ENCODE measurements at places on chromosomes 2 and 18.

DNA sequence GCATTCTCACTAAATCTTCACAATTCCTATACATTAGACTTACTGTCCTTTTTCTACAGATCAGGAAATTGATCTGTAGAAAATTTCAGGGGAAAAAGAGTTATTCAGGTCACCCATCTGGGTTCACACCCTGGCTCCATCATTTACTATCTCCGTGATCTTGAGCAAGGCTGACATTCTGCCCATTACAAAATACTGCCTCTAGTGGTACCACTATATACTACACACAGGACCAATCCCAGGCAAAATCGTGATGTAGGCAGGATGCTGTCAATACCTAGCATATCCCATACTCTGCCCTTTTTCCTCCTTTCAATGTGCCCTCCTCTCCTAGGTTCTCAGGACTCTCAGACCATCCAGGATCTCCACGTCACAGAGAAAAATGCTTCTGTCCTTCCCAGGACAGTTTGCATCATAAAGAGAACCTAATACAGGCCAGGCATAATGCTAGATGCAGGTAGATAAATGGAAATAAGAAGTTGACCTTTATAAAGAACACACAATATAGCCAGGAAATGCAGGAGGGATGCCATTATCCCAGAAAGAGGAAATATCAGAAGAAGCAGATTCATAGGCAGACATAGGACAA lies 101.9 kb downstream of the CDH20 start:
- DNase-seq, result no peak

DNA sequence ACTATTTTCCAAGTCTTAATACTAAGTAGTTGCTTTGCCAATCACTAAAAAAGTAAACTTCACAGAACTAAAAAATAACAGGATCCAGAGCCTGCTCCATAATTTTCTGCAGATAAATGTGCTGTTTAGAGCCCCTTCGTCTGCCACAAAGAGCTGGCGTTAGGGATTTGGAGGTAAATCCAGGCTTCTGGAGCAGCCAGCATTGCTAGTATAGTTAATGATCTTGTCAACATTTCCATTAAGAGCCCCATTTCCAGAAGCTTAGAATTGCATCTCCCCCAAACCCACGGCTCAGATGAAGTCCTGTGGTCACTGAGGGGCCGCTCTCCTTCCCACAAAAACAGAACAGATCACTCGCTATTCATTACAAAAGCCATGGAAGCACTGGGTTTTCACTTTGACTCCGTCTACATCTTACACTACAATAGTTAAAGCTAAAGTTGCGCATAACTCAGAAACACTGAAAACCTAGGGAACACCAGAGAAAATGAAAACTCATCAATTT lies 41.9 kb downstream of the ZNF516 start:
- peak; percentile 31 for DNase-seq

GRCh38 chr18:906416-907114 lies 1.9 kb downstream of the ADCYAP1 start:
- DNase-seq, result no peak

DNA sequence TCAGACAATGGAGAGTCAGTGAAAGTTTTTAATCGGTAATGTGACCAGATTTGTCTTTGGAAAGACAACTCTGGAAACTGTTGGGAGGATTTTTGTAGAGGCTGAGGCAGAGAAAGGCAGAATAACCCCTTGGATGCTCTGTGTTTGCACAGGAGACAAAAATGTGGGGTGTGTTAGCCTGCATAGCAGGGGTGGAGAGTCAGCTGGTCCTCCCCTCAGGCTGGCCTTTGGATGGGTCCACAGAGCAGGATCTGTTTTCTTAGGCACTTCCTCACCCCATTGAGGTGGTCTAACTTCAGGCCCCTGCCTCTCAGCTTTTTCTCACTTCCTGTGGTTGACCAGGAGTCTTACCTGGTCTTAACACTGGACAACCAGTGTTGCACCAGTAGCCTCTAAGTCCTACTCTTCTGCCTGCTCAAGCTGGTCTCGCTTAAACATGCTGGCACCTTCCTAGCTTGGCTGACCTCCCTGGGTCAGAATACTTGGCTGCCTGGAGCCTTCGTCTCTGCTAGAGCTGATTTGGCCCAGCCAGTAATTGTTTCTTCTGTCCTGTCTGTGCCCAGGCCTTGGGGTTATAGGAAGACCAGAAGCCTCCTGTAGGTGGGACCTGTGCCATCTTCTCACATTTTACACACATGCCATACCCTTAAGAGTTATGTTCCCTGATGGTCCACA lies 259.8 kb upstream of the RASGRP3 start:
- no peak for DNase-seq

- no peak for DNase-seq
These were observed 50.2 kb downstream of the CABYR start for GRCh38 chr18:24189007-24189528.

GRCh38 chr18:35197296-35197695 lies 43.5 kb upstream of the ZNF397 start:
- peak; percentile 27 for DNase-seq

DNA sequence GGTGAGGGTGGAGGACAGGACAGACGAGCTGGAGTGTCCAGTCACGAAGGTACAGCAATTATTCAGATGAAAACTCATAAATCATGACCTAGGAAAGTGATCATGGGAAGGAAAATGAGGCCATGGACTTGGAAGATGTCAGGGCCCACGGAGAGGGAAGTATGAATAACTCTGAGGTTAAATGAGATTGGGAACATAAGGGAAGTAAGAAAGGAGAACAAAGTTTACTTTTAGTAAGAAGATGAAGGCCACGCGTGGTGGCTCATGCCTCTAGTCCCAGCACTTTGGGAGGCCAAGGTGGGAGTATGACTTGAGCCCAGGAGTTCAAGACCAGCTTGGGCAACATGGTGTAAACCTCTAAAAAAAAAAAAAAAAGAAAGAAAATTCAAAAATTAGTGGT lies 56.2 kb downstream of the AQP4 start:
- DNase-seq, result no peak

DNA sequence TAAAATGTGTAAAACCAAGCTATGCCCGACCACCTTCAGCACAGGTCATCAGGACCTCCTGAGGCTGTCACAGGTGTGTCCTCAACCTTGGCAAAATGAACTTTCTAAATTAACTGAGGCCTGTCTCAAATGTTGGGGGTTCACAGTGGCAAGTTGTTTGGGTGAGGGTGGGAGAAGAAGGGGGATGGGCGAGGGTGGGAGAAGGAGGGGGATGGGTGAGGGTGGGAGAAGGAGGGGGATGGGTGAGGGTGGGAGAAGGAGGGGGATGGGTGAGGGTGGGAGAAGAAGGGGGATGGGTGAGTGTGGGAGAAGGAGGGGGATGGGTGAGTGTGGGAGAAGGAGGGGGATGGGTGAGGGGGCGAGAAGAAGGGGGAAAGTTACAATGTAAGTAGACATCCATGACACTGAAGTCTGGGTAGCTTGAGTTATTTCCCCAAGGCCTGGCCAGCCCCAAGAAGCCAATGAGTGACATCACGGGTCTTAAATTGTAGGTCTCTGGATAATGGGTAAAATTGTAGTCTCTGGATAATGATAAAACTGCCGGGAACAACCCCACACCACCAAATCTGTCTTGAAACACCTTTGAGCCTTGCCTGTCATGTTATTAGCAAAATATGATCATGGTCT lies 56.3 kb downstream of the TIMM21 start:
- DNase-seq, result no peak

DNA sequence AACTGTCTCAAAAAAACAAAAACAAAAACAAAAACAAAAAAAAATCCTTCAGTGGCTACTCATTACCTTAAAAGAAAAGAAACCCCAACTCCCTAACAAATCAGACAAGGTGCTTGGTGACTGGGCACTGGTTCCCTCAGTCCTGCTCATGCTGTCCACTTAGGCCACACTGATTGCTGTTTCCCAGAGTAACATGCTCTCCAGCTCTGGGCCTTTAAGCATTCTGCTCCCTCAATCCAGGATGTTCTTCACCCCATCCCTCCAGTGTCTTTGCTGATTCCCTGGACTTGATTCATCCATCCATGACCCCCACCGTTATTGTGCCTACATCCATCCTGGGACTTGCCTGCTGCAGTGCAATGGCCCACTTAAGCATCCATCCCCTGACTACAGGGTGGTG lies 16.4 kb upstream of the XPO1 start:
- DNase-seq, result no peak

DNA sequence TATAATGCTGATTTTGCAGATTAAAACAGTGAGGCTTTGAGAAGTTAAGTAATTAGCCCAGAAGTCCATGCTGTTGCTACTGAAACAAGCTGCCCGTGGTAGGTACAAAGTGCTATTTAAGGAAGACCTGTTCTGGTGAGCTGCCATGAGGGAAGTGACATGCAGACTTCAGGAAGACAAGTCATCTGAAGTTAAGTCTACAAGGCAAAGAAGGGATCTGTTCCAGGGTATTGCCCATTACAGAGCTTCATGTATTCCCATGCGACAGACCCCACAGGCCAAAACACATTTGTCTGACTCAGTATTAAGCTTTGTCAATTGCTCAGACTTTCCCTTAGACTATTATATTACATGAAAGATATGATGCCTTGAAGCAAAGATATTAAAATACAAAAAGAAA lies 520.8 kb downstream of the FBXO15 start:
- DNase-seq, result no peak

DNA sequence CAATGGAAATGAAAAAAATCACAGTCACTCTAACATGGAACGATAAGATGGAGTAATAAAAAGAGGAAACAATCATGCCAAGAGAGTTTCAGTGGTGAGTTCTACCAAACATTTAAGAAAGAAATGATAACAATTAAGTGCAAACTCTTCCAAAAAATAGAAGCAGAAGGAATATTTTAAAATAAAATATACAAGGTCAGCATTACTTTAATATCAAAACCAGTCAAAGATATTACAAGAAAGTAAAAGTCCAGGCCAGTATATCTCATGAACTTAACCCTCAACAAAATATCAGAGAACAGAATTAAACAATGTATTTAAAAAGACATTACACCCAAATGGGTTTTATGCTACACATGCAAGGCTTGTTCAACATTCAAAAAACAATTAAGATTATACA lies 829.4 kb downstream of the TRIB2 start:
- no peak for DNase-seq

- no peak for DNase-seq
These were observed 94.6 kb downstream of the GLI2 start for GRCh38 chr2:120830096-120830830.

Measured in umbilical cord (tissue), 2 donors.